ENCODE measurements at places on chromosomes 4 and X.

- no peak for DNase-seq
These were observed 118.7 kb downstream of the ATOH1 start for GRCh38 chr4:93947286-93947685.

DNA sequence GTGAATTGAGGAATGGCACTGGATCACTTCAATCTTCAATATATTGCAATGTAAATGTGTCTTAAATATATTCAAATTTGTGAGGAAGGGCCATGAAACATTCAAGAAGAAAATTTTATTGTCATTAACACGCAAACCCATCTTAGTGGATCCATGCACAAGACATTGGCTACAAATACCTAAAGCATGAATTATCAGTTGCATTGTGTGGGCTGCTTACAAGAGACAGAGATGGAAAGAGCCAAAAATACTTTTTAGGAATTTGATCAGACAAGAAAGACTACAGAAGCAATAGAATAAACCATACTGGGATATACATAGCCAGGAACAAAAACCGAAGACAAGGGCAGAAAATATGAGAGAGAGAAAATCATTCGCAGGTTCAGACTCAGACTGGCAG is 616.2 kb upstream of the GRIA3 start:
- no peak for DNase-seq

DNA sequence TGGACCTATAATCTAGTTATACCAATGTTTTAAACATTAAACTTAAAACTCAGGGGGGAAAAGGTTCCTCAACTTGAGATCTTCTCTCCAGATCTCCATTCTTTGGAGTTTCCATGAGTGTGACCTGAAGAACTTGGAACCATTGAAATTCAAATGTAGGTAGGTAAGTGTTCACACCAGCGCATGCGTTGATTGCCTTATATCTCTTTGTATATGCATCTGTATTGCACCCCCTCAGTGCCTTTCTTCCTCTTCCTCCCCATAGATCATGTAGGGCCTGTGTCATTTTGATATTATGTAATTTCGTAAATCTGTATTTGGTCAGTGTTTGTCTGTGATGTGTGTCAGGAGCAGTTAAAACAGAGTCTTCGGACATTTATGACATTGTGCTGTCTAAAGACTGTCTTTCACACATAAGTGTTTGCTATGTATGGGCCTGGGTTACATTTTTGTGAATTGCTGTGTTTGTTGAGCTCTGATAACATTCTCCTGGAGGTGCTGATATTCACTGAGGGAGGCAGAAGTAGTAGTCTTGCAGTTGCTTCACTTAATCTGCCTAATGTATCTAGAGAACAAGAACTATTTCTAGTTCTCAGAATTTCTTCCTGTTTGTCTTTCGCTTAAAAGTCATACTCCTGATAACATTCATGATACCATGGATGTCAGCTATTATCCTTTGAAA is 126.3 kb downstream of the RAP1GDS1 start:
- DNase-seq, result no peak

DNA sequence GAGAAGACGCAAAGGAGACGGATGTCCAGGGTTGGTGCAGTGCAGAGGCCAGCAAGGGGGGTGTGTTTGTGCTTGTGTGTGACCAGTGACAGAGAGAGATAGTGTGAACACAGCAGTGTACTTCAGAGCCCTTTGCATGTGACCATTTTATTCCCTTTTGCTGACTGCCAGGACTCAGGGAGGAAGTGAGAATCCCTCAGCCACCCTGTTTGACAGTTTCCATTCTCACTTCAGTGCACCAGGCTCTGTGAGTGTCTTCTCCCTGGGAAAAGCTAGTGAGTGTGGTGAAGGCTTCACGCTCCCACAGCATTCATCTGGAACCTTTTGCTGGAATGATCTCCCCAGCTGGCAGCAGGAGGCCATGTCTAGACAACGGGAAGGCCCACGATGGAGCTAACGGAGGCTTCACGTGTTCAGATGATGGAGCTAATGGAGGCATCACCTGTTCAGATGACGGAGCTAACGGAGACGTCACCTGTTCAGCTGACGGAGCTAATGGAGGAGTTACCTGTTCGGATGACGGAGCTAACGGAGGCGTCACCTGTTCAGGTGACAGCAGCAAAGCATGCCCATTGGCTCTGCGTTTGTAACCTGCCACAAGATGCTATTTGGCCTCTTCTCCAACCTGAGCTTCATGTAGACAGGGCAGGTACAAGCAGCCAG is 195.4 kb downstream of the AFAP1 start:
- DNase-seq, result no peak

DNA sequence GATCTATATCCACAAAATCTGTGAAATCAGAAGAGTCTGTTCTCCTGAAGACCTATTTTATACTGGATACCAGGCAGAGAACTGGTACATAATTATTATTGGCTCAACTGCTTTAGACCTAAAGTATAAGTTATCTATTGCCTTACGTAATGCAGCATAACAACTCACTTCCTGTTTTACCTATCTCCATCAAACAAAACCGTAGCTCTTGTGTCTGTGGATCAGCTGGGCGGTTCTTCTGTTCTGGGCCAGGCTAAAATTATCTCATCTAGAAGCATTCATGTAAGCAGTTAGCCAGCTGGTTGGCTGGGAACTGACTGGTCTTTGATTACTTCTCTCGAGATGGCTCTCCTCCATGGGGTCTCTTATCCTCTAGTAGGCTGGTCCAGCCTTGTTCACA is 57.8 kb downstream of the PPP1R2C start:
- no peak for DNase-seq

- DNase-seq, result no peak
These were observed 51.9 kb upstream of the LAS1L start for GRCh38 chrX:65586491-65586890.
